ENCODE measurements at places on chromosomes 1 and 21. TPM values are rescaled to one million over a fixed set of nuclear protein-coding genes. Genes with fewer than 3 reads are reported as not detected.

- DNase-seq = no peak
Measured at GRCh38 chr1:224696021-224696420, 79.9 kb downstream of the CNIH3 start.

Gene KCNE2
- total RNA-seq = not detected

Gene SLC41A1
- total RNA-seq = 33.9 TPM

GRCh38 chr1:242827538-242827937 is 303.0 kb upstream of the PLD5 start:
- DNase-seq = no peak

DNA sequence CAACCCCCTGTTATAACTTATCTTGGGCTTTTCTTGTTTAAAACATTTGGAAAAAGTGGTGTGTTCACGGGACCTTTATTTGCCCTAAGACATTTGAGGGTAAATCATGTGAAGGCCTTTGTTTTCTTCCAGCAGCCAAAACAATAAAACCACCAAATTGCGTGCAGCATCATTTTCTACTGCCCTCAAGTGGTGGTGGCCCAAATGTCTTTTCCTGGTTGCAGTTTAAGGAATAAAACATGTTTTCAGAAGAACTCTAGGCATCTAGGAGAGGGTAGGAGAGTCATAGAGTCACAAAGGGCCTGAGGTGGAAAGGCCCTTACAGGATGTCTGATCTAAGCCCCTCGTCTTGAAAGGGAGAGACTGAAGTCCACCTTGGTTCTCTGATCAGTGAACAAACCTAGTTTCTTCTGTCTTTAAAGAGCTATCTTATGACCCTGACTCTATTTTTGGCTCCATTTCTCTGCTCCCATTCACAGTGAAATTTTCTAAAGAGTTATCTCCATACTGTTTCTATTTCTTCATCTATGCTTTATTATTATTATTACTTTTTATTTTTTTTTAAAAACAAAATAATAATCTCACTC is 16.0 kb upstream of the EPS15 start:
- peak; percentile 61 for DNase-seq

GRCh38 chr1:106055855-106056254 is 1000.6 kb upstream of the PRMT6 start:
- DNase-seq = no peak

DNA sequence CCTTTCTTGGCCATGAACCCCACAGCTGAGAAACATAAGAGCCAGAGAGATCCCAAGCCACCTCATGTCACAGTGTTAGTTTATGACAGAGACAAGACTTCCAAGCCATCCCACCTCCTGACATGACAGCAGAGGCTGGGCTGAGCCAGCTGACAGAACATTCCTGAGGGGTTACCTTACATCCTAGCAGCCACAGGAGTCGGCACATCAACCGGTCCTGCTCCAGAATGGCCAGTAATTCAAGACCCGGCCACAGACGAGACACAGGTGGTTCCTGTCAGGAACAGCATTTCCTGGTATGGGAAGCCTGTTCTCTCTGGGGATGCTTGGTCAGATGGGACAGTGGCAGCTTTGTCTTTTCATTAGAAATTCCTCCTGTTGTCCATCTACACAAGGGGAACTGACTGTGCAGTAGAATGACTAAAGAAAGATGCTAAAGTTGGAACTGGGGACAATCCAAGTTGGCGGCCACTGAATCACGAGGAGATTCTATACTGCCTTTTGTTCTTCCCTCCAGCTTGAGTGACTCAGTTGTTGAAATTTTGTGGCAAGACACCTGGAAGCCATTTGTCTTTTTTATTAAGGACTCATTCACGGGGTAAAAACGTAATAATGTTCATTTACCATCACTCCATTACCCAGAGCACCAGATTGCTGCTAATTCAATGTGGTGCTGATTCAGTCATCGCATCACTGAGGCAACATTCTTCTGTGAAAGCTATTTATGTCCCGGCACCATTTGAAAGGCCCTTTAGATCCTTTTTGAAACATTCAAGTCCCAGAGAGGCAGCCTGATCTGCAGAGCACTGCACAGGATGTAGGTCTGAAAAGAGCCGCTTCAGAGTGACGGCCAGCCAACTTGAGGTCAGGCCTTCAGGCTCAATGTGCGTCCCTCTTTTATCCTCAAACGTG is 37.2 kb upstream of the NPL start:
- DNase-seq = no peak

DNA sequence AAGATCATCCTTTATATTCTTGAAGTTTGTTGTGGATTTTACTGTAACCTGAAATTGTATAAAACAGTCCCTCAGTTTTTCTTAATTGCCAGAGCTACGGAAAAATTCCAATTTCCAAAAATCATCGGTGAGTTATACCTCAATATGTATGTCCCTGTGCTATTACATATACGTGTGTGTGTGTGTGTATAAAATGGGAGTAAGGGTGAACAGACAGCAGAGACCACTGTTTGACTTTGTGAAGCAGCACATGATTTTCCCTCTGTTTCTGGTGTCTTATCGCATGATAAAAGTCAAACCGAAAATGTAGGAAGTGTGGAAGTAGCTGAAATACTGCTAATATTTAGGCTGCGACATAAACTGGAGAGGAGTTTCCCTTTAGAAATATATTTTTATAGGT is 1.2 kb downstream of the OR2T1 start:
- no peak for DNase-seq

DNA sequence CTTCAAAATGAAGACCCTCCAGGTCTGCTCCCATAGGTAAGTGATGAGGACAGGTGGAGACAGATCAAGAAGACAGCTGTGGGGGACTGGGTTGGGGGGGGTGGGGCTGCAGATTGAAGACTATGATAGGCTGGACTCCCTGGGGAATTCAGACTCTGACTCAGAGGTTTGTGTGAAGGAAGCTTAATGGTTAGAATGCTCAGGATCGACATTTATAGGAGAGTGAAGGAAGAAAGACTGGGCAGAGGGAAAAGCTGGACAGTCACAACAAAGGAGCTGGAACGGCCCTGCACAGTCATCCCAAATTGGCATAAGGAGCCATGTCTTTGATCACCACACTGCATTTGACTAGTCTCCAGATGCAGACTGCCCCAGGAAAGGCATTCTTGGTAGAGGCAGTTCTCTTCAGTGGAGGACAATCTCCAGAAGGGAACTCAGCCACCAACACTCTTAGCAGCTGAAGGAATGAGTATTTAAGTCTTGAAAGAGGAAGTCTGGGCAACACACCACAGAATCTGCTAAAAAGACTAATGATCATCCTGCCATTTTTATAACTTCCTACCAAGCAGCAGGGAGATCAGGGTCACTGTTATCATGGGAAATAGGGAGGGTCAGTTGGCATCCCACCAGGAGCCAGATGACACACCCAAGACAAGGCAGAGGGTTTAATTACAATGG is 120.0 kb upstream of the ZC3H11B start:
- no peak for DNase-seq

DNA sequence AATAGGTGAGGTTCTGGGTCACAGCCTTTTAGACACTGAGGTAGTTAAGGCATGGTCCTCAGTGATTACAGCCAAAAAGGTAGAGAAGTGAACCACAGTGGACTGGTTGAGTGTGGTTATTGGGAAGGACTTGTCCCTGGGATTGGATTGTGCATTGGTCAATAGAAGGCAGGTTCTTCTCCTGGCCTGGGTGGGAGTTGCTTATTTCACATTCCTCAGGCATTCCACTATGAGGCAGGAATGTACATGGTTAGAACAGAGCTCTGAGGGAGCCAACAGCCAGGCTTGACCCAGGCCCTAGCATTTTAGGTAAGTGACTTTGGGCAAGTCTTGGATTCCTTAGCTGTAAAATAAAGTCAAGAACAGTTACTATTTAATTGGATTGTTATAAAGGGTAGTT is 97.9 kb upstream of the MARK1 start:
- DNase-seq = no peak

GRCh38 chr1:201471772-201472171 is 2.8 kb upstream of the PHLDA3 start:
- no peak for DNase-seq

DNA sequence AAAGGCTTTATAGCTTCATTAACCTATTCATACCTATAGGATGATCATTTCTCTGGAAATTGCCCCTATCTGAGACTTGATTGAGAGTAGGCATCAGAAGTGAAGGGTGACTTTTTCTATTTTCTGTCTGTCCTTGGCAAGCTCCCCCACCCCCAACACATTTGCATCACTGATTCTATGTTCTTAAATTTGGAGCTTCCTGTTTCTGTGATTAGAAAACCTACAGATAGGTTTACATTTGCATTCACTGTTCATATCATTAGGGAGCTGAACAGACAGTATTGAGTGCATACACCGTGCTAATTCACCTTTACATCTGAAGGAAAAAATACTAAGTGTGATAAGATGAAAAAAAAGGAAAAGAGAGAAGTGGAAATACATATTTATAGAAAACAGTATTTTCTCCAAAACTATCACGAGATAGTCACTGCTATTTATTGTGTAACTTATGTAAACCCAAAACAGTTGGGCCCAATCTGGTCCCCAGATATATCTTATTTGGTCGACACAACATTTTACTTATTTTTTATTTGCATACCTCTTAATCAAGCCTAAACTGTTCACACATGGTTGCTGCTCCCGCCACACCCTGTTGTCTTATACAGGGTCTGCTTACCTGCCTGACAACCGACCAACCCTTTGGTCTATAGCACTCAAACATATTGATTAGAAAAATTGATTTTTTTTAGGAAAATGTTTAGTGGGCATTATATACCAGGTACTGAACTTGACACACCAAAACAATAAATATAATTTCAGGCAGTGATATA is 218.8 kb downstream of the NTNG1 start:
- DNase-seq = no peak

Gene TCHHL1
- total RNA-seq = not detected

DNA sequence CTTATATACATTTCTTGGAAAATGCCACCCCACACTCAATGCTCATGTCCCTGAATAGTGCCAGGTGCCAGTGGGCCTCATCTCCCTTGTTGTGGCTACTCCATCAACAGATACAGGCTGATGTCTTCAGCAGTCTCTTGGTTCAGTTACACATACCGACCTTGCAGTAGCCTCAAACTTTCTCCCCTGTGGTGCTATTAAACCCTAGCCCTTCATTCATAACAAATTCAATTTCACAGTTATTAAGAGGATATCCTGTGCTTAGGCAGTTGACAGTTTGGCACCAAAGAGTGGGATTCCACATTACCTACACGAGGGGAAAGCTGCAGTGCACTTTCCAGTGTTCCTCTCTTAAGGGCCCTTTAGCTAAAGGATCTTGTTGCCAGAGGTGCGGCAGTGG is 35.9 kb upstream of the CAMK1G start:
- DNase-seq = no peak

- peak; percentile 33 for DNase-seq
Measured at GRCh38 chr1:232627645-232628334, 2.1 kb downstream of the SIPA1L2 start.

Gene FHAD1
- total RNA-seq = not detected

DNA sequence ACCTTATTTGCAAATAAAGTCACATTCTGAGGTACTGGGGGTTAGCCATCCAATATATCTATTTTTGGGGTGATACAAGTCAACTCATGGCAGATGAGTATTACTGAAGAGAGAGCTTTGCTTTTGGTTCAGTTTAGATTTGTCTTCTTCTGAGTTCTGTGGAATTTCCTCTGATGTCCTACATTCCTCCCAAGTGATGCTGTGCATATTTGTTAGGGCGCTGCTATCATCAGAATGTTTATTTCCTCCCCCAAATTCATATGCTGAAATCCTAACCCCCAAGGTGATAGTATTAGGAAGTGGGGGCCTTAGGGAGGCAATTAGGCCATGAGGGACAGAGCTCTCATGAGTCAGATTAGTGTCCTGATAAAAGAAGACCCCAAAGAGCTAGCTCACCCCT is 96.2 kb upstream of the WLS start:
- no peak for DNase-seq

Gene JUN
- 25.9 TPM for total RNA-seq

DNA sequence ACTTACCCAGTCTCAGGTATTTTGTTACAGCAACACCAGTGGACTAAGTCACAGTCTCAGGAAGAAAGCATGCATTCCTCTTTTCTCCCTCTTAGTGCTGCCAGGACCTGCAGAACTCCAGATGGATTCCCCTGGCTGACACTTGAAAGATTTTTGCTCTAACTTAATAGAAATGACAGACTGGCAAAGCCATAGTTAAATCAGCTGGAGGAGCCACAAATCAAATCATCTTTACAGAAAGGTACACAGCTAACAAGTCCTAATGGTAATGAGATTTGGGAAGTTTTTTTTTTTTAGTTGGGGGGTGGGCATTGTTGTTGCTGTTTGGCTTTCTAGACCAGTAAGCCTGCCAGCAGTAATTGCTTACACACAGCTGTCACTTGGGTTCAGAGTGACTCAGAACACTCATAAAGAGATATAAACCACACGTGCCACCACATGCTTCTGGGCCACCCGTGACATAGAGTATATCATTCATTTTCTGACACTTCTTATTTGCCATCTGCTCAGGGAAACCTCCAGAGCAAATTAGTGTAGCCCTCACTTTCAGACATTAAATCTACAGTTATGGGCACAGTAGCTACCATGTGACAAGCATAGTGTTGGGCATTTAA is 72.4 kb downstream of the FH start:
- no peak for DNase-seq

- DNase-seq = no peak
Measured at GRCh38 chr1:30452925-30453324, 270.5 kb downstream of the MATN1 start.

Gene CRNN
- total RNA-seq = not detected

Gene ALG6
- total RNA-seq = 11.0 TPM

GRCh38 chr1:229434641-229435051 is 752 bp upstream of the ACTA1 start:
- DNase-seq = no peak

Gene AGT
- not detected for total RNA-seq

DNA sequence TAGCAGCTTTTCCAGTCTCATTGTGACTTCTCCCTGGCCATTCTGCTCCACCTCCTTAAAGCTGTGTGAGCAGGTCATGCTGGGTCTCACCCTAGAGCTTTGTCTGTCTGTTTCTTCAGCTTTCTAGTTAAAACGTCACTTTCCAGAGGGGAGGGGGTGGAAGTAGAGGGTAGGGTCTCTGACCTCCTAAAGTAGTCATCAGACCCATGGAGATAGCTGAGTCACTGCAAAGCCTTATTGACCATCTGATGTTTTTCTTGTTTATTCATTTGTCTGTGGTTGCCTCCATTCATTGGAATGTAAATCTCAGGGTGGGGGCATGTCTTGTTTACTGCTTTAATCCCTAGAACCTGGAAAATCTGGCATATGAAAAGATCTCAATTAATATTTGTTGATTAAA is 52.7 kb downstream of the ELF3 start:
- DNase-seq = no peak

Gene SPATA45
- not detected for total RNA-seq

Gene ZNF695
- 0.86 TPM for total RNA-seq

GRCh38 chr1:25140073-25140797 is 92.1 kb downstream of the SYF2 start:
- no peak for DNase-seq

DNA sequence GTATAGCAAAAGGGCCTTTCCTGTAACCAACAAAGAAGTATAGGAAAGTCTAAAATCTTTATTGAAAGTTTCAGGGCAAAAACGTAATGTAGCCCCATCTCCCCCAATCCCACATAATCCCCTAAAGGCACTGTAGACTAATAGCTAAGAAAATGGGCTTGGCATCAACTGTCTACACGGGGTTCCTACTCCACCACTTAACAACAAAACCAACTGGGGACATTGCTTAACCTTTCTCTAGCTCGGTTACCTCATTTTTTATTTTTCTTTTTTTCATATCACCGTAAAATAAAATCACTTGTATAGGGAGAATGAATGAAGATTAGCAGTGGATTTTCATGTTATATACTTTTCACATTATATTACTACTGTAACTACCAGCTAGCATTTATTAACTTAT is 12.3 kb downstream of the MACF1 start:
- no peak for DNase-seq
